ENCODE measurements at places on chromosomes 3 and 15.

DNA sequence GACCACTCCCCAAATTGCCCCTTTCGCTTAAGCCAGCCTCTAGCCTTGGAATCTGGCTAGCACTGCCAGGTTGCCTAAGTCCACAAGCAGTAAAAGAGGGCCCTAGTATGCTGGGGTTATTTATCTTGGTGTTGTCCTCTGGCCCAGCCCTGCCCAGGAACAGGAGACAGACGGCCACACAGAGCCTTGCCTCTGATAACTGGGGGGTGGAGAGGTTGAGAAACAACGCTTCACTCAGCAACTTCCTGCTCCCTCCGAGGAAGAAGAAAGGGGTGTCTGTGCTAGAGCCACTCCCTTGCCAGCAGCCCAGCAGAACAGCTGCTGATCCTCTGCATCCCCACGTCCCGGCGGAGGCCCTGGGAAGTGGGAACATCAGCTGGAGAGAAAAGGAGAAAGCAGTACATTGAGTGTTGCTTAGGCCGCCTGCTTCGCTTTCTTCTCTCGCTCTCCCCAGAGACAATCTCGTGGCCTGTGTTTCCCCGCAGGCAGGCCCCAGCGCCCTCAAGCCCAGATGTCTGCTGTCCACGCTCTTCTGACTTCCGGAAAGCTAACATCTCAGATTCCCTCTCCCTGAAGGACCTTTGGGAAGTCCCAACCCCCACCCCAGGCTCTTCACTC, 22.6 kb upstream of the C3orf70 start:
- H3K27me3 ChIP-seq, result no peaks in the 10 kb centered on the region
- H3K4me3 ChIP-seq, result no peak overlapping the region
- H3K36me3 ChIP-seq, result no peaks in the 10 kb centered on the region
- no peaks in the 10 kb centered on the region for H3K4me1 ChIP-seq

GRCh38 chr3:12586403-12586802, 29.5 kb downstream of the MKRN2 start:
- no peak overlapping the region for H3K4me3 ChIP-seq
- no peaks in the 10 kb centered on the region for H3K4me1 ChIP-seq
- H3K27me3 ChIP-seq, result no peaks in the 10 kb centered on the region
- H3K27ac ChIP-seq, result no peak overlapping the region
- peaks cover 51% of the 10 kb centered on the region for H3K36me3 ChIP-seq
- DNase-seq, result no peak

DNA sequence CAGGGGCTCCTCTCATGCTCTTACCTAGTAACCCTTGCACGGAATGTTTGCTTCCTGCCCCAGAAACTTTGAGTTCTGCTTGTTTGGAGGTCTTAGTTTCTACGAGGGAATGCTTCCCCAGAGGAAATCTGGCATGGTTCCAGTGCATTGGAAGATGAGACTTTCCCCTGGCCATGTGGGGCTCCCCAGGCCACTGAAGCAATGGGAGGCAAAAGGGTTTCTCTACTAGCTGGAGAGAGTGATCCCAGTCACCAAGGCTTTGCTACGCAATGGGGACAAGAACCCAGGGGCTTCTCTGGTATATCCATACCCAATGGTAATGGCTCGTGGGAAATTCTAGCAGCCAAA, 44.2 kb upstream of the RPL32 start:
- no peak overlapping the region for H3K4me3 ChIP-seq
- peaks cover 16% of the 10 kb centered on the region for H3K4me1 ChIP-seq
- no peak overlapping the region for H3K27ac ChIP-seq
- no peaks in the 10 kb centered on the region for H3K36me3 ChIP-seq

GRCh38 chr3:71565316-71565715, 18.2 kb downstream of the FOXP1 start:
- H3K27ac ChIP-seq, result no peak overlapping the region
- no peaks in the 10 kb centered on the region for H3K27me3 ChIP-seq
- no peaks in the 10 kb centered on the region for H3K36me3 ChIP-seq
- no peak overlapping the region for H3K4me3 ChIP-seq
